CD4-positive, alpha-beta T cell treated with Interleukin-12 subunit alpha and Interleukin-12 subunit beta, for 1 hour (primary cell): ENCODE measurements at places on chromosomes 11 and 22.

GRCh38 chr11:17430616-17431015, 42.2 kb upstream of the KCNJ11 start:
- no peak for DNase-seq

DNA sequence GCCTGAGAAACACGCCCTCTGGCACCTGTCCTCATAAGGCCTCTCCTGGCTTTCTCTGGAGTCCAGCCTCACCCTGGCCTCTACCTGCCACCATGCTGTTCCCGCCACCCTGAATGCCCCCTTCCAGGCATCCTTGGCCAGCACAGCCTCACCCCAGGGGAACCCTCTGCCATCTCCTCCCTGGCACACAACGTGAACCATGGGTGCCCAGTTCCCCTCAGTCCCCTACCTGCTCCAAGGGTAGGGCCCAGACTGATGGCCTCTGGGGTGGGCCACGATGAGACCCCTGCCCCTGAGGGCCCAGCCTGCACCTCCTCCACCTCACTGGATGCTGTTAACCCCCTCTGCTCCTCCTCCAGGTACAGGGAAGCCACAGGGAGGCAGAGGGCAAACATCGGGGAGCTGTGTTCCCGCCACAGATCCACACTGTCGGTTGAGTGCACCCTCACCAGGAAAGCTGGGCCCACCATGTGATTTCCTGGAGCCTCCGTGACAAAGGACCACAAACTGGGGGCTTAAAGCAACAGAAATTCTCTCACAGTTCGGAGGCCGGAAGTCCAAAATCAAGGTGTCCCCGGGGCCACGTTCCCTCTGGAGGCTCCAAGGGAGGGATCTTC, 169.6 kb downstream of the BRD1 start:
- DNase-seq: no peak

GRCh38 chr11:16881766-16882165, 132.4 kb downstream of the PLEKHA7 start:
- DNase-seq: no peak

GRCh38 chr11:118791111-118791960, at the start of gene DDX6:
Gene DDX6 (minus strand): TSS chr11:118791164. CDS start chr11:118786251, 4,913 bp downstream.
- peak; percentile 90 for DNase-seq

DNA sequence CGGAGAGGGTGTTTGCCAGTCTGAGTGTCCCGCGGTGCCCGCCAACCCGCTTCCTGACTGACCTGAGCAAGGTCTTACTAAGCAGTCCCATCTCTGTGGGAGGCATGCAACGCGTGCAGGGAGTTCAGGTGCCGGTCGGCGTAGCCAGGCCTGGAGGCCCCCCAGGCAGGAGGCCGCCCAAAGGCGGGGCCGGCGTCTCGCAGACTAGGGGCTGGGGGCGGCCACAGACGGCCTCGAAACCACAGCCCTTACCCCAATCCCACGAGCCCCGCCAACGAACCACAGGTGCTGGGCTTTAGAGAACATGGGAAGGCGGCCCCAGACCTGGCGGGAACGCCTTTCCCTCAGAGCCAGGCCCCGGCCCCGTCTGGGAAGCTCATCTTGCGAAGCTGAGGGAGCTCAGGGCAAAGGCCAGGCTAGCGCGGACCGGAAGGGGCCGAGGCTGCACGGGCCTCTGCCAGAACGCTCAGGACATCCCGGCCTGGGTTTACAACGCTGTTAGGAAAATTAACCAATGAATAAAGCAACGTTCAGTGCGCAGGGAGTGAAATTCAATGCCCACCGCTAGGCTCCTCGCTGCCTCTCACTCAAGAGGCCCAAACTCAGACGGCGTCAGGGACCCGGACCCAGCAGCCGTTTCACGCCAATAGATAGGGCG, 2.1 kb upstream of the MTFP1 start:
- DNase-seq: no peak

- DNase-seq: peak; percentile 12
Observed at GRCh38 chr22:43481568-43482317, 69.9 kb downstream of the MPPED1 start.

DNA sequence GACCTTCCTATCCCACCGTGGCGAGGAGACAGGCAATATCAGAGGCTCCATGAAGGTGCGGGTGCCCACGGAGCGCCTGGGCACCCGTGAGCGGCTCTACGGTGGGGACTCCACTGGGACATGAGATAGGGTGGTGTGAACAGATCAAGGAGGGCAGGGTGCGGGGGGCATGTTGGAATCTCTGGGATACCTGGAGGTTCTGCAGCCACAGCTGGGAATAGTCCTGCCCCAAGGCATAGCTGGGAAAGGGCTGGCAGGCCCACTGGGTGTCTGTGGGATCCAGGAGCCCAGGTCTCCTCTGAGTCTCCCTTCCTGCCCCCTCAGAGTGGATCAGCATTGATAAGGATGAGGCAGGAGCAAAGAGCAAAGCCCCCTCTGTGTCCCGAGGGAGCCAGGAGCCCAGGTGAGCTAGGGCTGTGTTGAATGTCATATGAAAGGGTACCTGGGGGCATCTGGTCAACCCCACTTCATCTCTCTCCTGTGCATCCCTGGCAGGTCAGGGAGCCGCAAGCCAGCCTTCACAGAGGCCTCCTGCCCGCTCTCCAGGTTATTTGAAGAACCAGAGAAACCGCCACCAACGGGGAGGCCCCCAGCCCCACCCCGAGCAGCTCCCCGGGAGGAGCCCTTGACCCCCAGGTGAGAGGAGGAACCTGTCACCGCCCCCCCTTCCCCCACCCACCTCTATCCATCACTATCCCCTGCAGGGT, 8.5 kb downstream of the PHOX2A start:
- DNase-seq: no peak
